ENCODE measurements at places on chromosomes 5 and 9. TPM values are rescaled to one million over a fixed set of nuclear protein-coding genes. Genes with fewer than 3 reads are reported as not detected.

The GLRA1 gene
- not detected for total RNA-seq

The TICAM2 gene
- 3.3 TPM for total RNA-seq

The NAIP gene
- 2.0 TPM for total RNA-seq

The TPPP gene
- 0.09 TPM for total RNA-seq

The GBGT1 gene
- 7.8 TPM for total RNA-seq

The SOX30 gene
- total RNA-seq, result not detected

The IL3 gene
- total RNA-seq, result not detected

The ROR2 gene
- 29.4 TPM for total RNA-seq

The EQTN gene
- total RNA-seq, result not detected

The CRHBP gene
- total RNA-seq, result 2.1 TPM

The ACTL7A gene
- total RNA-seq, result not detected

The SLC34A1 gene
- total RNA-seq, result not detected

The INSL4 gene
- total RNA-seq, result not detected

The WNK2 gene
- not detected for total RNA-seq

The TEX48 gene
- not detected for total RNA-seq

The PCDHB10 gene
- 0.28 TPM for total RNA-seq

The CNTNAP3B gene
- total RNA-seq, result 1.3 TPM

The CXXC5 gene
- total RNA-seq, result 41.7 TPM

The C5orf58 gene
- not detected for total RNA-seq

The LHX6 gene
- total RNA-seq, result not detected

The NR5A1 gene
- not detected for total RNA-seq

The PTPA gene
- 129 TPM for total RNA-seq

The HK3 gene
- total RNA-seq, result not detected

The LRRC19 gene
- not detected for total RNA-seq

The ATP6V1G1 gene
- 184 TPM for total RNA-seq

The NR4A3 gene
- total RNA-seq, result 1.00 TPM

The TMC1 gene
- total RNA-seq, result 0.43 TPM

The LHX3 gene
- total RNA-seq, result not detected

The TAF11L5 gene
- total RNA-seq, result not detected

The LEAP2 gene
- total RNA-seq, result 0.14 TPM

The PCDH1 gene
- 0.55 TPM for total RNA-seq

The ARL14EPL gene
- 0.18 TPM for total RNA-seq

The TLX3 gene
- not detected for total RNA-seq

The IL5 gene
- not detected for total RNA-seq

The MRPS2 gene
- total RNA-seq, result 10.4 TPM

The FOXD4L6 gene
- 0.09 TPM for total RNA-seq

The SLCO4C1 gene
- not detected for total RNA-seq

The PRSS3 gene
- total RNA-seq, result 28.4 TPM

The ZBTB34 gene
- total RNA-seq, result 5.4 TPM

The OR1J2 gene
- 0.14 TPM for total RNA-seq

Data from smooth muscle cell of bladder (primary cell).